ENCODE measurements at places on chromosomes 11 and 22.

DNA sequence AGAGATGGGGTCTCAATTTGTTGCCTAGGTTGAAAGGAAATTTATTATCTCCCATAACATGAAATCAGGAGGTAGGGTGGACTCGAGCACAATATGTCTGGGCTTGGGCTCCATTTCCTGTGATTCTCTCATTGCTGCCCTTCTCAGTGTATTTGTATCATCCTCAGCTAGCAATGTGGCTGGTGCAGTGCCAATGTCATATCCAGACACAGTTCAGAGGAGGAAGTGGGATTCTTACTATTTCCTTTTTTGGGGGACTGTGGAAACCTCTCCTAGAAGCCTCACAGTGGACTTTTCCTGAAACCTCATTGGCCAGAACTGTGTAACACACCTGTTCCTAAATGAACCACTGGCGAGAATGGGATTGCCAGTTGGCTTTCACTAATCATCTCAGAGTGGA is 21.0 kb upstream of the SWAP70 start:
- DNase-seq = no peak

GRCh38 chr22:36439481-36440271 is 41.8 kb downstream of the TXN2 start:
- DNase-seq = peak; percentile 31

DNA sequence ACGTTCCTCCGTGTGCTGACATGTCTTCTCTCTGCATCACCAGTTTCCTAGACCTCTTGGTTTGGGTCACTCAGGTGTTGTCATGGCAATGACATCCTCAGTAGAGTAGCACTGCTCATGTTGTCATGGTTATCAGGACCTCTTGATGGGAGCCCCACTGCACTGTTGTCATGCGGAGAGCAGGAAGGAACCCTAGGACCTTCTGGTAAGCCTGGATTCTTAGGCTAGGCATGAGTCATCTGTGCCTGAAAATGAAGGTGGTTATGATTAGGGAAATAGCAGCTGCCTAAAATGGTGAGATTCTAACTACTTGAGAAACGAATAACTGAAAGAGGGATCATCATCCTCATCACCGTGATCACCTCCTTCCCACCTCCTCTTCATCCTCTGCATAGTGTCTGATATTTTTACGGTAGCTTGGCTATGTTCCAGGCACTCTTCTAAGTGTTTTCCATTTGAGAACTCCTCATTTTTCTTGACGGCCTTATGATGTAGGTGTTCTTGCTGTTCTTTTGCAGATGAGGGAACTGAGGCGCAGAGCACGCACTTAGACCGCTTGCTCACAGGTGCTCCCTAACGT is 858.4 kb downstream of the NTM start:
- DNase-seq = no peak

DNA sequence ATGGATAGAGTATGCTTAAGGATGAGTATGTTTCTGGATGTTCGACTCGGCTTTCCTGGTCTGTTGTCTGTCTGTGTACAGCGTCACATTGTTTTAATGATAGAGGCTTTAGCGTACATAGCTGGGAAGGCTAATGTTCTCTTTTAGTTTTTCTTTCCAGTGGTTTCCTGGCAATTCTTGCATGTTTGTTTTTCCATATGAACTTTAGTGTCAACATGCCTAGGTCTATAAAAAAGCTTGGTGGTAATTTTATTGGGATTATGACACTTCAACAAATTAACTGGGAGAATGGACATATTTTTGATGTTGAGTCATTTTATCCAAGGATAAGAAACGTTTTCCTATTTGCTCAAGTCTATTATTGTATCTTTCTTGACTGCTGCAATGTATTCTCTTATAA is 17.6 kb downstream of the F2 start:
- DNase-seq = no peak
